ENCODE measurements at places on chromosomes 1 and 21.
A peak's percentile ranks its signal among the peaks of the same experiment; 100 is the strongest.

DNA sequence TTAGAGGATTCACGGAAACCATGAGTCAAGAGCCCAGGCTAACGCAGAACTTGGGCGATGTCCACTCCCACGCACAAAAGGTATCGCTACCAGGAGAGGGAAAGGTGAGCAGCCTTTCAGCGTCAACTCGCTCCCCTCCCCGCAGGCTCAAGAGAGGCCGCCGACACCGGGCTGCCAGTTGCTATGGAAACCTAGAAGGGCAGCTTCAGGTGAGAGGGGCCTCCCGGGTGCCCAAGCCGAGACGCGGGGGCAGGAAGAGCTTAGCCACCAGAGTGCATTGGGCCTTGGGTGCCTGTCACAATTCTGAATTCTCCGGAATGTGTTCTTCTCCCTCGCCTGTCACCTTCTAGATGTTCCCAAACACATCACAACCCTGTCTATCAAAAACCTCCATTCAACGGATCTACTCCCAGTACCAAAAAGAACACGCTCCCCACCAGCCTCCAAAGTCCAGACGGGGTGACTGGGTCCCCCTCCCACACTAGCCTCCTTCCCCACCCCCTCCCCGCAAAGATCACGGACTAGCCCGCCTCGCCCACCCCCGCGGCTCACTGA, 694 bp downstream of the MEAF6 start:
- no peak for DNase-seq

- DNase-seq: peak; percentile 16
These were observed 68.1 kb downstream of the URB2 start for GRCh38 chr1:229694053-229694693.

DNA sequence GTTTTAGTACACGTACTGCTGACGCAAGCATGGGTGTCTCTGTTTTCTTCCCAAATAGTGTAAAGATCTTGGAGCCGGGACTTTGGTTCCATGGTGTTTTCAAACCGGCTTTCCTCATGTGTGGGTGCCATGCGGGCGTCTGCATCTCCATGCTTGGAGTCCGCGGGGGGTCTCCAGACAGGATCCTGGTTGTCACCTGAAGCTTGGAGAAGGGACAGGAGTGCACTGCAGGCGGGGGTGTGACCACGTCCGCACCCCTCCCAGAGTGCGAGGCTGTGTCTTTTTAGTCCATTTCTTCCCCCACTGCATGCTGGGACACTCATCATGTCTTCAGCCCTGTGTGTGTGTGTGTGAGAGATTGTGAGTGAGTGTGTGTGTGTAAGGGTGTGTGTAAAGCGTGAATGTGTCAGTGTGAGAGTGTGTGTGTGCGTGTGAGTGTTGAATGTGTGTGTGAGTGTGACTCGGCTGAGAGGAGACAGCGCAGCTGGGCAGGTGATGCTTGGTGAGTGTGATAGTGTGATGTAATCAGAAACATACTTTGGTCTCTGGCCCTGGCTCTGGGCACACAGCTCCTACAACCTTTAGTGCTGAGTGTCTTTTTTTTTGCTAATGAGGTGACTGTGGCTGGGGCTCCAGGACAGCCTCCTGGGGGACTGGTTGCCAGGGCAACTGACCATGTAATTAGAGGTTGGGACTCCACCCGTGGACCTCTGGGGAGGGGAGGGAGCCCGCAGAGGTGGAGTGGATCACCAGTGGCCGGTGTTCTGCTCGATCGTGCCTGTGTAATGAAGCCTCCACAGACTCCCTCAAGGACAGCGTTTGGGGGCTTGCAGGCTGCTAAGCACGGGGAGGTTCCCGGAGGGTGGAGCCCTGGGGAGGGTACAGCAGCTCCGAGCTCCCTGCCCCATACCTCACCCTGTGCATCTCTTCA, 55.1 kb downstream of the AGPAT3 start:
- DNase-seq: no peak

DNA sequence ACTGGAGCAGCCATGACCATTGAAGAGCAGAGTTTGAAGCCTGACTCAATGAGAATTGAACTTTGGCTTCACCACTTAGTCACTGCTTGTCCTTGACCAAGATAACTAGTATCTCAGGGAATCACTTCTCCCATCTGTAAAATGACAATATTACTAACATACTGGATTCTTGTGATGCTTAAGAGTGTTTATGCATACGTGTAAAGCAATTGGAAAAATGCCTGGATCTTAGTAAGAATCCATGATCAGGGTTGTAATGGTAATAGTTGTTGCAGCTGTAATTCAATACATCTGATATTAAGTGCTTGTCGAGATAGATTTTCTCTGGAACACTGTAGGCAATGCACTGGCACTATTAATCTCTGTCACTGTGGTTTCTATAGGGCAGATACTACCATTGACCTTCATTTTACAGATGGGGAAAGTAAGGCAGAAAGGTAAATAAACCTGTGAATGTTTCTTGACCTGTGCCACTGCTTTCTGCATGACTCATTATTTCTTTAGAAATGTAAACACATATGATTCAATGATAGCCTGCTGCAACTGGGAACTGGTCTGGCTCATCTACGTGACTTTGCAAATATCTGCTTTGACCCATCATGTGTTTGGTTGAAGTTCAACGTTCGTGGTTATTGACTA, 662.5 kb downstream of the PLA2G4A start:
- peak; percentile 88 for DNase-seq

DNA sequence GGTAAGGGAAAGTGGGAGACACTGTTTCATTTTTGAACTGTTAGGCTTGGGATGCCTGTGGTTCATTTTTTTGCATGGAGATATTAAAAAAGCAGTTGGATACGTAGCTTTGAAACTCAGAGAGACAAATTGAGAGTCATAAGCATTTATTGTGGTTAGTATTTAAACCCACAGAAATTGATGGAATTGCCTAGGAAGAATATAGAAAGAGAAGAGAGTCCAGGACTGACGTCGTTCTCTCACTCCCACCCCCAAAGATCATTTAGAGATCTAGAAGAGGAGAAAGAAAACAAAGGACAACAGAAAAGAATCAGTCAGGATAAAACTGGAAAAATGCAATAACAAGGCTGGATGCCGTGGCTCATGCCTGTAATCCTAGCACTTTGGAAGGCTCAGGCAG, 73.2 kb upstream of the BMP8A start:
- DNase-seq: no peak

DNA sequence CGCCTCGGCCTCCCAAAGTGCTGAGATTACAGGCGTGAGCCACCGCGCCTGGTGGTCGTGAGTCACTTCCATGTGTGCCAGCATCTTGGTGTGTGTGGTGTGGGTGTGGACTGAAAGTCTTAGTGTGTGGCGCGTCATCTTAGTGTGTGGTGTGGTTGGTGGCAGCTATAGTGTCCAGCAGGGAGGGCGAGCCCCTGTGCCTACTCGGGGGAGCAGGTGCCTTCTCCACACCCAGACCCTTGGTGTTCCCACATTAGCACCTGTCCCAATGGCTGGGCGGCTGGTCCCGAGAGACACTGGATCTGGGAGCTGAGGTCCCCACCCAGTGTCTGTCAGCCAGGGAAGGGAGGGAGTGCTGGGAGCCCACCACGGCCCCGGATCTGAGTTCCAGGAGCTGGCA, 2.8 kb downstream of the SCNN1D start:
- no peak for DNase-seq

GRCh38 chr1:67434491-67434890, 4.3 kb upstream of the SERBP1 start:
- DNase-seq: no peak

DNA sequence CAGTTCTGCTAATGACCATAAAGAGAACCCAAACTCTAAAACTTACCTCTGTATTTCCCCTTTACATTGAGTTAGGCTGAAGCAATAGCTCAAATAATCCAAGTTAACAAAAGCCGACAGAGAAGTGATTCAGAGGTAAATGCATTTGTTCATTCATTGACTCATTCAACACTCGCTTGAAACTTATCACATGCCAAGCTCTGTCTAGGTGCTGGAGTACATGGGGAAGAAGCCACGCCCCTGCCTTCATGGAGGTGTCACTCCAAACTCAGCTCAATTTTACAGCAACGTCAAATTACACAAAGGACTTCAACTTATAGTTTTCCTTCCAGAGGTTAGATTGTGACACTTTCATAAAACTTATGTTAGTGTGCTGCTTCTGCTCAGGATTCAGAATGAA, 45.8 kb downstream of the SLC25A24 start:
- no peak for DNase-seq

GRCh38 chr1:184616504-184616903, 138.2 kb downstream of the EDEM3 start:
- DNase-seq: no peak

DNA sequence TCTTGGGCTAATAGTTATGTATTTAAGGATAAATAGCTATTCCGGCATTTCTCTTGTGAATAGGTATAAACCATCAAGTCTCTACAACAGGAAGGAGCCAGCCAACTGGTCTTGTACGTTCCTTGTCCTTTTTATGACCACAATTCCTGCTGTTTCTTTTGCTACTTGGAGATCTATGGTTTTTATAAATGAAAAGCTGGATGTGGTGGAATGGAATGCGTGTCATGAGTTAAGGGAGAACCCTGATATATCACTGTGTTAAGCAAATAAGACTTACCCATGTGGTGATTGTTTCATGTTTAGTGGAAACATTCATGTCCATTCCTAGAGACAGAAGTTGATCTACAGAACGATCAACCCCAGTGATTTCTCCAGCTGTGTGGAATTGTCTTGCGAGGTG, 282.1 kb downstream of the RPS6KC1 start:
- DNase-seq: no peak

All from Caki2 (cell line).